ENCODE measurements at places on chromosomes 5 and 9. TPM values are rescaled to one million over a fixed set of nuclear protein-coding genes. Genes with fewer than 3 reads are reported as not detected.

DNA sequence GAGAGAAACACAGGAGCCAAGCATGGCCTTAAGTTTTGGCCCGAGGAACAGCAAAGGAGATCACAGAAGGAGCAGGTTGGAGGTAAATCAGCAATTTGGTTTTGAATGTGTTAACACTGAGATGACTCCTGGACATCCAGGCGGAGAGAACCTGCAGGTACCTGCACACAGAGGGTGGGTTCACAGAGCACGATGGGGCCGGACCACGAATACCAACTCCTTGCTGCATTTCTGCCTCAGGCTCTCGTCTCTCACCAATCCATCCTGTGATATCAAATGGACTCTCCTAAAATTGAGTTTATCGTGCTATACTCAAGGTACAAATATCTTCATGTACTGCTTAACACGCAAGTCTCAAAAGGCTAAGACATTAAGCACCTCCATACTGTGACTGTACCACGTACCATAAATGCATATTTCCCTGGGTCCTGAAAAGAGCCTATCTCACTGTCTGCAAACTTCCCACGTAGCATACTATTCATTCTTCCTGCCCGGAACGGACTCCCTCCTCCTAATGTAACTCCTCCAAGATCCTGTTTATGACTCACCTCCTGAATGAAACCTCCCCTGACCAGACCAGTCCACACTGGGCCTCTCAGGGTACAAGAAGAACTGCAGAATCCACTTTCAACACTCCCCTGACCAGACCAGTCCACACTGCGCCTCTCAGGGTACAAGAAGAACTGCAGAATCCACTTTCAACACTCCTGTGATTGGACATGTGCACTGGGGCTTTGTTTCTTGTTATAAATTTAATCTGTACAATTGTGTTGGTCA, 380.8 kb upstream of the RFX3 start:
- DNase-seq, result no peak
- no peaks in the 10 kb centered on the region for H3K4me1 ChIP-seq
- no peaks in the 10 kb centered on the region for H3K36me3 ChIP-seq
- no peaks in the 10 kb centered on the region for H3K27me3 ChIP-seq
- no peak overlapping the region for H3K4me3 ChIP-seq

GRCh38 chr5:113050721-113051382, 74.3 kb downstream of the DCP2 start:
- no peaks in the 10 kb centered on the region for H3K36me3 ChIP-seq
- H3K27me3 ChIP-seq, result no peaks in the 10 kb centered on the region
- peak overlapping the region; percentile 46 for H3K27ac ChIP-seq
- H3K4me3 ChIP-seq, result no peak overlapping the region

- no peaks in the 10 kb centered on the region for H3K4me1 ChIP-seq
- no peak overlapping the region for H3K27ac ChIP-seq
- no peak overlapping the region for H3K4me3 ChIP-seq
- no peaks in the 10 kb centered on the region for H3K36me3 ChIP-seq
- DNase-seq, result no peak
Measured at GRCh38 chr5:72709341-72709740, 107.1 kb upstream of the TNPO1 start.

- H3K4me1 ChIP-seq, result no peaks in the 10 kb centered on the region
- no peak for DNase-seq
- no peak overlapping the region for H3K4me3 ChIP-seq
- no peaks in the 10 kb centered on the region for H3K27me3 ChIP-seq
Measured at GRCh38 chr9:14168381-14168780, 145.6 kb downstream of the NFIB start.

DNA sequence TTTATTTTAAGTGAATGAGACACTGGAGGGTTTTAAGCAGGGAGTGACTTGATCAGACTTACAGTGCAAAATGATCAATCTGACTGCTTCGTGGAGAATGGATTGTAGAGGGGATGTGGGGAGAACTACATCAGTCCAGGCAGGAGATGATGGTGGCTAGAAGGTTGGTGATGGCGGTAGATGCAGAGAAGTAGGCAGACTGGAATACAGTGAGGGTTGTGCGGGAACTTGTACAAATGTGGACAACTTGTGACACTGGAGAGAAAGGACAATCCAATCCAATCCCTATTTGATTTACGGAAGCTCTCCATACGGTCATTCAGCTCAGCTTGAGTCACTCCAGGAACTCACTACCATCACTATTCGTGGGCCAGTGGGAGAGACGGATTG, 593 bp downstream of the TIGD6 start:
- no peaks in the 10 kb centered on the region for H3K27me3 ChIP-seq
- H3K4me1 ChIP-seq, result peaks cover 58% of the 10 kb centered on the region
- peaks cover 13% of the 10 kb centered on the region for H3K36me3 ChIP-seq
- H3K27ac ChIP-seq, result peak overlapping the region; percentile 95
- DNase-seq, result no peak

- DNase-seq, result no peak
- no peaks in the 10 kb centered on the region for H3K36me3 ChIP-seq
- H3K27ac ChIP-seq, result no peak overlapping the region
- no peaks in the 10 kb centered on the region for H3K4me1 ChIP-seq
- no peak overlapping the region for H3K4me3 ChIP-seq
- H3K27me3 ChIP-seq, result no peaks in the 10 kb centered on the region
Measured at GRCh38 chr9:85157772-85158171, 488.2 kb downstream of the NTRK2 start.

LECT2 gene
- polyA plus RNA-seq, result not detected

ENTPD2 gene
- polyA plus RNA-seq, result 0.58 TPM

TMEFF1 gene
- 0.05 TPM for polyA plus RNA-seq

AIF1L gene
- polyA plus RNA-seq, result 251 TPM

IL11RA gene
- 25.1 TPM for polyA plus RNA-seq

All from spleen (tissue), 13 donors.